SW 1271 (cell line): ENCODE measurements at places on chromosomes 5 and 9.

DNA sequence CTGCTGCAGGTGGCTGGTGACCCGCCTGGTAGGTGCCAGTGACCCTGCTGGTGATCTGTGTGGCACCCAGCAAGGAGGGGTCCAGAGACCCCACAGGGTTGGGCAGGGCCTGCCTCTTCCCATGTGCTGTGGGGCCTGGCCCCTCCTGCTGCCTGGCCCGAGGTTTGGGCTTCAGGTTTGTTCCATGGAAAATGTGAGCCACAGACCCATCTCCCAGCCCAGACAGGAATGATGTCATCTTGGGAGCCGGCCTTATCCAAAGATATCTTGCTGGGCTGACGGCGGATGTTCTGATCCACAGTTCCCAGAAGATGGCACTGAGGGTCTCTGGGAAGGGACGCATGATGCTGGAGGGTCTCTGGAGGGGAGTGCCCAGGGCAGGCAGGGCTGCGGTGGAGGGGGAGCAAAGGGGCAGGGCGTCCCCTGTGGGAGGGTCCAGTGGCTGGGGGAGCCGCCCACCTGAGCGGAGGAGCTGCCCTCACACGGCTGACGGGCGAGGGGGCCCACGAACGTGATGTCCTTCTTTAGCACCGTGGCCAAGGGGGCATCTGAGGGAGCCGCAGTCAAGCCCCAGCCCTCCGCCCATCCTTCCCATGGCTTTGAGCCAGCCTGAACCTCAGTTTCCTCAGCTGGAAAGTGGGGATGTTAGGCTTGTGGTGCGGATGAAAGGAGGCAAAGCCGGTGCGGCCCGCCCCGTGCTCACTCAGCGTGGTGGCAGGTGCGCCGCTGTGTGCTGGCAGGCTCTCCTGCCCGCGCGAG is 68.1 kb downstream of the COL5A1 start:
- DNase-seq = no peak

- no peak for DNase-seq
These were observed 45.4 kb downstream of the MARCHF11 start for GRCh38 chr5:16134204-16134603.

- DNase-seq = no peak
These were observed 241.0 kb downstream of the AOPEP start for GRCh38 chr9:94967482-94967881.

- DNase-seq = no peak
These were observed 118.6 kb downstream of the SPEF2 start for GRCh38 chr5:35736280-35736679.

- no peak for DNase-seq
These were observed 58.8 kb downstream of the C9orf153 start for GRCh38 chr9:86200599-86201162.

GRCh38 chr5:147743678-147744374 is 38.7 kb downstream of the JAKMIP2 start:
- DNase-seq = no peak

DNA sequence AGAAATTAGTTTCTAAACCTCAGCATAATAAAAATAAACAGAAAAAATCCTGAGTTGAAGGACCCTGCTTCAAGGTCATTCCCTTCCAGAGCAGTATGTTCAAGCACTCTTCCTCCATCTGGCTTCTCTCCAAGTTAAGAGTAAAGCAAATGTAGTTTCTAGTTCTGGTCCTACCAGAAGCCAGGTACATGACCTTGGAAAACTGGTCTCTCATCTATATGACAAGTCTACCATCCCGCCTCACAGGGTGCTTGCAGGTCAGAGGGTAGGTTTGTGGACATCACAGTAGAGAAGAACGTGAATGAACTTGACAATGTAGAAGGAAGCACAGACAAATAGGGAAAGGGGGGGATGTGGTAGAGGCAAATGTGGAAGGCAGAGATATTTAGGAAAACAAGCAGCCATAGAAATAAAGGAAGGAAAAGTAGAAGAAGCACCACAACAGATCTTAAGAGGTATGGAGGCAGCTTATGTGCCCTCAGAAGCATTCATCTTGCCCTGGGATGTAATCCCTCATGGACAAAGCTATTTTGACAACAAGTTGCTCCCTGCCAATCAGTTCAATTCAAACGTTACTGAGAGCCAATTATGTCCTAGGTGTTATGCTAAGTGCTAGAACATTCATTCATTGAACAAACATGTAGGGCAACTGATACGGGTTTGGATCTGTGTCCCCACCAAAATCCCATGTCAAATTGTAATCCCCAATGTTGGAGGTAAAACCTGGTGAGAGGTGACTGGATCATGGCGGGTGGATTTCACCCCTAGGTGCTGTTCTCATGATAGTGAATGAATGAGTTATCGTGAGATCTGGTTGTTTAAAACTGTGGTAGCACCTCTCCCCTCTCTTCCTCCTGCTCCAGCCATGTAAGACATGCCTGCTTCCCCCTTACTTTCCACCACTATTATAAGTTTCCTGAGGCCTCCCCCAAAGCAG is 23.7 kb upstream of the CTNNAL1 start:
- no peak for DNase-seq

- no peak for DNase-seq
These were observed 89.8 kb downstream of the ERMP1 start for GRCh38 chr9:5743109-5743508.

GRCh38 chr5:123708074-123708806 is 196.3 kb downstream of the CSNK1G3 start:
- peak; percentile 49 for DNase-seq

DNA sequence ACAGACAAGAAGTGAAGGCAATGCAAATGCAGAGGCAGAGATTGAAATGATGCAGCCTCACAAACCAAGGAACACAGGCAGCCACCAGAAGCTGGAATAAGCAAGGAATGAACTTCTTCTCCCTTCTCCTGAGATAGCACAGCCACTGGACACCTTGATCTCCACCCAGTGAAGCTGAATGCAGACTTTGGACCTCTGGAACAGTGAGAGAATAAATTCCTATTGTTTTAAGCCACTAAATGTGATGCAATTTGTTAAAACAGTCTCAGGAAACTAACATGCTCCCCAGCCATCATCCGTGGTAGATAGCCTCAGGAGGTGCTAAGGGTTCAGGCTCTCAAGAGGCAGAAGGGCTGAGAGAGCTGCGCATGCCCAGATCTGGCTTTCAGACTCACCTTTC is 512.2 kb upstream of the ZNF608 start:
- DNase-seq = no peak

GRCh38 chr9:129619787-129620668 is 873 bp downstream of the C9orf50 start:
- DNase-seq = peak; percentile 27

GRCh38 chr5:79707535-79707934 is 17.9 kb downstream of the CMYA5 start:
- no peak for DNase-seq

DNA sequence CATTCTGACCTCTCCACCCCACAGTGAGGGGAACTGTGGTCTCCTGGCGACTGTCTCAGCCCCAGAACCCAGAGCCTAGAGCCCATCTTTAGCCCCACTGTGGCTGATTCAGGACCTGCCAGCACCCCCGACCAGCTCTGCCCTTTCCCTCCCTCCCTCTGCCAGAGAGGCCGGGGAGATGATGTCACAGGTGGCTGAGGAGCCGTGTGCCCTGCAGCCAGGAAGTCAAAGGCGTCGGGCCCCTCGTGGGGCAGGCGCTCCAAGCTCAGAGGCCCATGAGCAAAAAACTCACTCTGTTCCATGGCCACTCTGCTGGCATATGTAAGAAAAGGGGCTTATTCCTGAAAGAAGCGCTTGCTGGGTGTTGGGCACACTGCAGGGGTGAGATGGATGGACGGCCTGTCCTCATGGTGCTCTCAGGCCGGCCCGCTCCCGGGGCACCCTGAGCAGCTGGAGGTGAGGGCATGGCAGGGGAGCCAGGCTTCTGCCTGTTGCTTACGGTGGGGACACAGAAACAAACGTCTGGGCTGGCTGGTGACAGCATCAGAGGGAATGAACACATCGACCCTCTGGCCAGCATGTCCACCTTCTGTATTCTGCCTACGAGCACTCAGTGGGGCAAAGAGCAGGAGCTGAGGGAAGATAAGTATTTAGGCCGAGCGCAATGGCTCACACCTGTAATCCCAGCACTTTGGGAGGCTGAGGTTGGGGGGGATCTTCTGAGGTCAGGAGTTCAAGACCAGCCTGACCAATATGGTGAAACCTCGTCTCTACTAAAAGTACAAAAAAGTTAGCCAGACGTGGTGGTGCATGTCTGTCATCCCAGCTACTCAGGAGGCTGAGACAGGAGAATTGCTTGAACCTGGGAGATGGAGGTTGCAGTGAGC is 41.1 kb downstream of the LAMC3 start:
- no peak for DNase-seq

GRCh38 chr9:76459694-76460635 is 983 bp downstream of the GCNT1 start:
- DNase-seq = no peak

DNA sequence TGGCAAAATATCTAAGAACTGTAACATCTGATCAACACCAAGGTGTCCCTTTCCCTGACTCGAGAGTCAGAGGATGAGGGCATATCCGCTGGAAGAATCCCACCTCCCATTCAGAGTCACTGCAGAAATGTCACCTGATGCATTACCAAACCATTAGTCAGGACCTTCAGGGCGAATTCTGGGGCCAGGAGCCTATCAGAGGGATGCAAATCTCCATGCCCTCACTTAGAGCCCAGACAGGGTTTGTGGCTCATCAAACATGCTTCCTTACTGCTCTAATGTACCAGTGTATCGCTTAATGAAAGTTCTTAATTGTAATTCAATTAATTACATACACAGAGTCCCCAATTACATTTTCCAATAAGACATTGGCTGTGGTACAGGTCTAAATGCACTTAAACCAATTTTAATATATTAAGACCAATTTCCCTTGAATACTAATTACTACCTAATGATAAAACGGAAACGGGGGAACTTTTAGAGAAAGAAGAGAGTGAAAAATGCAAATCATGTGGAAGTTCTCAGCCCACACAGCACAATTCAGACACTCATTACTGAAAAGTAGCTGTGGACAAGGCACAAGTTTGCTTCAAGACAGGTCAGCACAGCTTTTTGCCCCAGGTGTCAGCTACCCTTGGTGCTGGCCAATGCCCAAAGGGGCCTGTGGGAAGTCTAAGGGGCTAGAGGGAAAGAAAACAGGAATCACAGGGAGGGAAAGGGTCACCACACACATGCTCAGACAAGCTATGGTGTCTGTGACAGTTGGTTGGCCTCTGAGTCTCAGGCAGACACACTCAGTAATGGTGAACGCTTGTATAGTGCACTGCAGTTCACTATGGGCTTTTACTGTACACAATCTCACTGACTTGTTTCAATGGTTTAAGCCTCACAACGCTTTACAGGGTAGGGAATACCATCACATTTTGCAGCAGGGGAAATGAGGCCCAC is 211.6 kb downstream of the MAPKAP1 start:
- no peak for DNase-seq

DNA sequence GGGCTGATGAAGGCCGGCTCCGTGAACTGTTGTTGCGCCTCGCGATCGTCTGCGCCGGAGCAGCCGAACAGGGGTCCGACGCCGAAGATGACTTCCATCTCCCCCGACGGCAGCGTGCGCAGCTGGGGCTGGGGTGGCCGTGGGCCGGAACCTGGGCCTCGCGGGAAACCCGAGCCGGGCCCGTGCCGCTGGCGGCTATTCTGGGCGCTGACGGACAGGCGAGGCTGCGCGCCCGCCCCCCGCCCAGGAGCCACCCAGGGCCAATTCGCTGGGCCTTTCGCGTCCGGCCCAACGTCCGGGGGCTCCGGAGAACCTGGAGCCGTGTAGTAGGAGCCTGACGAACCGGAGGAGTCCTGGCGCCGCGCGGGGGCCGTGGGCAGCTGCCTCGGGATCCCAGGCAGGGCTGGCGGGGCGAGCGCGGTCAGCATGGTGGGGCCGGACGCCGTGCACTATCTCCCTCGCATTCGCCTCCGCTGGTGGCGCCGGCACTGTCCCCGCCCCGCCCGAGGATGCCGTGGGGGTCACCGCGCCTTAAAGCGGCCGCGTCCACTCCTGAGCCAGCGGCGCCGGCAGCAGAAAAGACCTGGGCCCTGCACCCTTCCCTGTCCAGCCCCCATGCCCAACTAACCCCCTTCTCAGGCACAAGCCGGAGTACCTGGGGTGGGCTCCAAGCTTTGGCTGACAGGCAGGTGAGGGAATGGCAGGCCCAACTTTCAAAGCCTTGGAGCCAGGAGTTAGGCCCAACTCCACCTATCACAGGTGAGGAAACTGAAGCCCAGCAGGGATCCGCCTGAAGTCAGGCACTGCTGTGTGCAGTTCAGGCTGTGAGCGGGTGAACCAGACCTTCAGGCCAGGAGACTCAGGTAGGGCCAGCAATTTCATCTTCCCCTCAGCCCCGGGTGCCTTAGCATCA is at the start of gene PROB1:
Gene PROB1 (minus strand): TSS at position 451 of the 913 bp plus-strand sequence. CDS start 23 bp downstream, at position 428.
- DNase-seq = no peak

GRCh38 chr9:72856972-72857623 is 95.8 kb downstream of the ALDH1A1 start:
- DNase-seq = peak; percentile 3

DNA sequence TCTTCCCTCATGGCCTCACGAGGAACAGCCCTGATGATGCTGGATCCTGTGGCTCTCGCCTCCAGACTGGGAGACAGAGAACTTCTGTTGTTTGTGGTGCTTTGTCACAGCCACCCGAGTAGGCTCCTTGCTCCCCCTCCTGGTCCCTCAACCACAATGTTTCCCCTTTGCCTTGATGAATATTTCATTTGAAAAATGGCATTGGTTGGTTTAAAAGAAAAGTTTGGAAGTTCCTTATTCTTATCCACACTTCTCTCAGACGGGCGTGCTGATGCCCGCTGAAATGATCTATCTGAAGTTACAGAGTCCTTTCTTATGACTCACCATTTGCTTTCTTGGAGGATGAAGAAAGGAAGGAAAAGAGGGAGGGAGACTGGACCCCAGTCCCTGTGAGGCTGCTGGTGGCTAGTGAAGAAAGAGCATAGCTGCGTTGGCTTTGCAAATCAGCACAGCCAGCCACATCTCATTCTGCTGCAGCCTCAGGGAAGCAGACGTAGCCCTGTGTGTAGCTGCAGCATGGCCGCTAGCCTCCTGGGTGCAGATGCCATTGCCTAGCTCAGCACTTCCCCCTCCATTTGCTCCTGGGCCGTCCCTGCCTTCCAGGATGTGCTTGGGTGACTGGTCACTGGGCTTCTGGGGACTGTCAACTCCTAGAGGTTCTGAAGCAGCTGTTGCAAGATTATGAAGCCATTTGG is 185.9 kb downstream of the ERCC6L2 start:
- peak; percentile 42 for DNase-seq

- DNase-seq = no peak
These were observed 30.2 kb upstream of the EPB41L4B start for GRCh38 chr9:109351032-109351431.

DNA sequence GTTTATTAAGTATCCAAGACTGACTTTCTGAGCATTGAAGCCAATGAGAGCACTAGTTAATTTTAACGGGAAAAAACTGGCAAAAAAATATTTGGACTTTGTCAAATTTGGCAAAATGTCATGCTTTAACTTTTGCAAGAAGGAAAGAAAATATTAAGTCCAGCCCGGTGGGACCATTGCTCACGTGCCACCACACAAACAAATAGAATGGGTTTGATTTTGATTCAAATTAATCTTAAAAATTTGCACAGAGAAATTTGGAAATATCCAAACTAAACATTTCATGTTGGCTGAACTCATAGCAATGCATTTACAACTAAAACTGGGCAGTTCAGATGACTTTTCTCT is 302.2 kb downstream of the EBF1 start:
- DNase-seq = no peak

- no peak for DNase-seq
These were observed 4.4 kb upstream of the TMEM268 start for GRCh38 chr9:114606597-114607207.
